ENCODE measurements at places on chromosomes 12 and 14.

DNA sequence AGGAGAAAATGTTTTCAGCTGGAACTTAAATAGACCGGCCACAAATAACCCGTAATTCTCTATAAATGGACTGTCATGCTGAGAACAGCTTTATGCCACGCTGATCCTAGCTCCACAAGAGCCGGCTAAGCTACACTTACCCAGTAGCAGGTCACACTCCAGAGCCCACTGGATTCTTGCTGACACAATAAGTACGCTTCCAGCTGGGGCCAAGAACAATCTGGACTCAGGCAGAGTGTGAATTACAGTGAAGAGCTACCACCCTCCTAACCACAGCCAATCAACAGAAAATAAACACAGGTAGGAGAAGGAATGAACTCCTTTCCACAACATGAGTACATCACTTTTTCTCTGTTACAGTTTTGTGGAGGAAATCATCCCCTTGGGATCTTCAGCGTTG, 531.3 kb downstream of the GALC start:
- DNase-seq = no peak

GRCh38 chr12:88247241-88247643, 105.1 kb downstream of the TMTC3 start:
- peak; percentile 41 for DNase-seq

- no peak for DNase-seq
These were observed 1.5 kb downstream of the KDM2B start for GRCh38 chr12:121579190-121579791.

DNA sequence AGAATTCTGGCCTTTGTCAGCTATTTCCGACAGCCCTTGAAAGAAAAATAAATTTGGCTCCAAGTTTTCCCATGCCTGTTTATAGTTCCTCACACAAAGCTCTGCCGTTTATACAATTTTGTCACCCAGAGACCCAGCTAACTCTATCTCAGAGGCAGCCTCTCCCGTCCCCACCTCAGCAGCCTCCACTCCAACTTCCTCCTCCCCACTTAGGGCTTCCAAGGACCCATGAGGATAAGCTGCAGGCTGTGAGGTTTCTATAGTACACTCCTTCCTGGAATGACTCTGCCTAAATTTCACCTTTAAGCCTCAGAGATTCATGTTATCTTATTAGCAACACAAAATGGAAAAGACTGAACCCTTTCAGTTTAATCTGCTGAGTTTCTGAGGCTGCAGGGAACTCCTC, 71.8 kb downstream of the TTC9 start:
- no peak for DNase-seq

GRCh38 chr12:13144266-13144828, 40.9 kb upstream of the GSG1 start:
- DNase-seq = no peak

- DNase-seq = no peak
These were observed 52.8 kb downstream of the HMGA2 start for GRCh38 chr12:65876898-65877721.

DNA sequence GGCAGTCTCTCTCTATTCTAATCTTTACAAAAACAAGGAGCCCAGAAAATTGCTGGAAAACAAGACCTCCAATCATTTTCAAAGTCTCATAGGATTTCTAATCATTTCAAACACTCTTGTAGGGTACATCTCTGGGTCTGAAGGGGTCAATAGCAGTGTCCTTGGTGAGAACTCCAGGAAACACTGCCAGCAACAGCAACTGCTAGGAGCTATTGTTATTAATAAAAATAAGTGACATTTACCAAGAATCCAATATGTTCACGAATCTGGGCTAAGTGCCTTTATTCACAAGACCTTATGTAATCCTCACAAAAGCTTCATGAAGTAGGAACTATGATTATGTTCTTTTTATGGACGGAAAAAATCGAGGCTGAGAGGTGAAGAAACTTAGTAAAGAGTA, 72.8 kb downstream of the TTC7B start:
- DNase-seq = no peak

DNA sequence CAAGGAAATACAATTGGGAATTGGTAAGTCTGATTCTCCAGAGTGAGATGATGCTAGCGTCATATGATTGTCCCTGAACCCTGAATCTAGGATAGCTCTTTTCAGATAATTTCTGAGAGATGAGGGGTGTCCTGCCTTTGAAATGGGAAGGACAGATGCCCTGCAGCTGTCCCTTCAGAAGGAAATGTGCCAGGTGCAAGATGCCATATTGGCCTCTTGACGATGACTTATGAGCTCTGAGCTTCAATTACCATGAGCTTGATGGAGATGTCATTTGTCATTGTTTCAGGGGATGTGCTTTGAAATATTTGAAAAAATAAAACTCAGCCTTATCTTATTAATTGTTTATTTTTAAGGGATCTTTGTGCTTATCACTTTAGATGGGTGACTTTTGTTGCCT, 185.1 kb downstream of the DACT1 start:
- no peak for DNase-seq

DNA sequence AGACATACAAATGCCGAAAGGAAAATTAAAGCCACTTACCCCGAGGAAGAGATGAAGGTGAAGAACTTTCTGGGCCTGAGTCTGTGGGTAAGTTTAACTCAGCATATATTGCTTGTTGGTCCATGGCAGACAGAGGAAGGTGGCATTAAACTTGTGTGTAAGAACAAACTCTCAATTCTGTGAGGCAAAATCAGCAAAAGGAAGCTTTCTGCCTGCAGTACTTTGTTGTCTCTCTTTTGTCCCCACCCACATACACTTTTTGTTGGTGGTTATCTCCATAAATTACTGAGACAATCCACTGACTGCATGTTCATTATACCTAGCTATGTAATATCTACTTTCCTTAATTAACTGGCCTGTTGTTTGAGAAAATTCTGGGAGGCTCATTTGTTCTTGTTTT, at the start of gene KLRB1:
Gene KLRB1 (minus strand): TSS at position 201 of the 400 bp plus-strand sequence. CDS start 77 bp downstream, at position 124.
- DNase-seq = no peak

- no peak for DNase-seq
These were observed 65.6 kb upstream of the FUT8 start for GRCh38 chr14:65346895-65347294.

DNA sequence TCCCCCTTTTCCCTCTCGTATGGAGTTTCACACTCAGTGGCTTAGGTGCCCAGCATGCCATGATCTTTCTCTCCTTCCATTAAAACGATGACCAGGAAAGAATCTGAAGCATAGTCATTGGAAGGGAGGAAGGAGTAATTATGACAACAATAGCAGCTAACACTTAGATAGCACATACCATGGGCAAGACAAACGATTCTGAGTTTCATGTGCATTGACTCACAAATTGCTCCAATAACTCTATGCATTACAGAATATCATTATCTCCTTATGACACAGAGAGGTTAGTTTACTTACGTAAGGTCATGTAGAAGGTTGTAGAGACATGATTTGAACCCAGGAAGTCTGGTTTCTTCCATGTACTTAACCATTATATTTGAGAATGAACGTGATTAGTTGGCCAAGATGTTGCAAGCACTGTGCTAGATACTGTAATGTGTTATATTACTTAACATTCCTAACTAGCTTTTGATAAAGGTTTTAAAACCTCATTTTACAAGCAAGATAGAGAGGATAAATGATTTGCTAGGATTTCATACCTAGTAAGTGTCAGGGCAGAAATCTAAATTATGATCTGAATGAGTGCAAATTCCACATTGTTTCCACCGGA, 162.4 kb downstream of the CAND1 start:
- no peak for DNase-seq

All from RWPE1 (cell line).